ENCODE measurements at places on chromosomes 1 and 21.

GRCh38 chr1:232204269-232204668, 425.7 kb downstream of the SIPA1L2 start:
- DNase-seq, result no peak

DNA sequence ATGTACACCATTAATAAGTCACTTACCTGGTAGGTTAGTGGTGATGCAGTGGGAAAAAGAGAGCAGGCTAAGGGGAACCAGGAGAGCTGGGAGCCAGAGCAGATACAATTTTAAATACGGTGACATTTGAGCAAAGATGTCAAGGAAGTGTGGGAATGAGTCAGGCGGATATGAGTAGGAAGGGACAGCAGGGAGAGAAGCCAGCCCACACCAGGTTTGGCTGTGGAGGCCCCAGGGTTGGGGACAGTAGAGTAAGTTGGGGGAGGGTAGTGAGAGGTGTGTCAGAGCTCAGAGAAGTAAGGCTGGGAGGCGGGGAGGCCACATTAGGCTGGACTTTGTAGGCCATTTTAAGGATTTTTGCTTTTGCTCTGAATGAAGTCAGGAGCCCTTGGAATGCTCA, 482.0 kb downstream of the DISC1 start:
- DNase-seq, result no peak

DNA sequence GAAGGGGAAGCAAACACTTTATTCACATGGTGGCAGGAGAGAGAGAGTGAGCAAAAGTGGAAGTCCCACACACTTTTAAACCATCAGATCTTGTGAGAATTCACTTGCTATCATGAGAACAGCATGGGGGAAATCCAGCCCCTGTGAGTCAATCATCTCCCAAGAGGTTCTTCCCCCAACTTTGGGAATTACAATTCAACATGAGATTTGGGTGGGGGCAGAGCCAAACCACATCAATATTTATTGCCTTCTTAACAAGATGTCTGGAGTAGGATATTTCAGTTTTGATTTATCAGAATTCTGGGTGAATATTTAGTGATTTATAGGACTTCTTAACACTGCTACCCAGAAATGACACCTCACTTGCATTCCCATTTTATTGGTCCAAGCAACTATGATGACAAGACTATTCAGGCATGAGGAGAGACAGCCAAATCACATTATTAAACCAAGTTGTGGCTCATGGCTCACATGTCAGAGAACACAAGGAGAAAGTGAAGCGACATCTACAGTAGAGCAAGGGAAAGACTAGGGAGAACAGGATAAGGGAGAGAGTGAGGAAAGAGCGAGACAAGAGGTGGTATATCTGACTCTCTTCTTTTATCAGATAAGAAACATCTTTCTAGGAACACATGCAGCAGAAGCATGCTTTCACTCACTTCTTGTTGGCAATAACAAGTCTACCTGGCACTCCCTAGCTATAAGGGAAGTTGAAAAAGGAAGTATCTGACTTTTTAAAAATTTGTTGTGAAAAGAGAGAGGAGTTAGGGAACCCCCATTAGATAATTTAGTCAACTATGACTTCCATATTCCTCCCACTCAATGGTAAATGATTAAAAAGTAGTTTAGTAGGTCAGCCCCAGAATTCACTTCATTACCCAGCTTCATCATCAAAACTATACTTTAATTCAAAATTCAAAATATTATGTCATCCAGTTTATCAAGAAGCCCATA, 36.6 kb upstream of the PTPRC start:
- DNase-seq, result no peak

DNA sequence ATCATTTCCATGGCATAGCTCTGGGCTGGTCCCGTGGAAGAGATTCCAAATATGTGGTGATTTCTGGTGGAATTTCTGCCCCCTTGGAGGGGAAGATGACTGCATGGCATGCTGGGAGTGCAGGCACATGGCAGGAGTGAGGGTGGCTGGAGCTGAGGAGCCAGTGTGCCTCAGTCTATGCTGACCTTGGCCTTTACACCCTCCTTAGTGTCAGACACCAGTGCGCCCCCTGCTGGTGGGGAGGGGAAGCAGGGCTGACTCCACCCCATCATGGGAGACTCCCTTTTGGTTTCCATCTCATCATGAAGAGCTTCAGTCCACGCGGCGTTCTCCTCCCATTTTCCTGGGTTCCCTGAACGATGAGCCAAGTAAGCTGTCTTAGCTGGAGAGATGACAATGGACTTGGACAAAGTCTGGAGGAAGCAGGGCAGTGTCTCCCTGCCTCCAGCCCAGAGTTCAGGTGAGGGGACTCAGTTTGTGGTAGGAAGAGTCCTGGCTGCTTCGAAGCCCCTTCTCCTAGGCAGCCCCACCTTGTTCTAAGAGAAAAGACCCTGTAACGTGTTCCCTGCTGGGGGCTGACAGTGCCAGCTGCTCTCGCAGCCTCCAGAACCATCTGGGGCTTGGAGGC, 10.3 kb downstream of the ALX3 start:
- DNase-seq, result peak; percentile 80

- peak; percentile 66 for DNase-seq
Measured at GRCh38 chr1:30911059-30911954, 2.7 kb upstream of the SDC3 start.

DNA sequence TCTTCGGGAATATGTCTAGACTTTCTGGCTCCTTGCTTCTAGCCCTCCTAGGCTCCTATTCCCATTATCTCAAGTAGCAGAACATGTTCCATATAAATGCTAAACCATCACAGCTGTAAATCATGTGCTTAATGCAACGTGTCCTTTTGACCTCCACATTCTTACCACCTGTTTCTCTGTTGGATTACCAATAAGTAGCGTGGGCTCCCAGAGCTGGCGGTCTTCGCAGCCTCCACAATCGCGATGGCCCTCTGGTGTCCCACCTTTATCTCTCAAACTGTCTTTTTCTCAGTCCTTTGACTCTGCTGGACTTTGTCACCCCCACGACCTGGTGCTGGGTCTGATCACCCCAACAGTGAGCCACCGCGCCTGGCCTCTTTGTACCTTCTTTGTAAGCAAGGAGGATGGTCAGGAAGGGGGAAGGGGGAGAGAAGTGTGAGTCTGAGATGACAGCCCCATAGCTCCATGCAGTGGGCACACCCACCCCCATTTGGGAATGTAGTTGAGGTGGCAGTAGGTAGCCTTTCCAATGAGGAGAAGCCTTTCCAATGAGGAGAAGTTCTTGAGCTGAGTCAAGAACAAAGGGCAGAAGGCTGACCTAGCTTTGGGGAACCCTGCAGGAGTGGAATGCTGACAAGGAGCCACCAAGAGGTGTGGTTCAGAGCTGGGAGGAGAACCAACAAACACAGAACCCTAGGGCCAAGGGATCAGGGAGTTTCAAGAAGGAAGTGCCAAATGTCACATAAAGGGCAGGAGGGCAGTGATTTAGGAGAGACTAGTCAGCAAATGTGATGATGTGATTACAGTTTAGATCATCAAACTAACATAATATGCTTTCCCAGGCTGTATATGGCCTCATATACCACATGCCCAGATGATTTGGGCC, 14.2 kb downstream of the TRAF5 start:
- no peak for DNase-seq

GRCh38 chr1:23102289-23102688, 66.4 kb downstream of the LUZP1 start:
- DNase-seq, result no peak

Measured in CD8-positive, alpha-beta T cell (primary cell).